AG04449 (cell line): ENCODE measurements at places on chromosomes 12 and 14.

GRCh38 chr12:73274976-73275375, 1002.8 kb downstream of the TRHDE start:
- no peak for DNase-seq

- no peak for DNase-seq
Measured at GRCh38 chr14:29749829-29750228, 177.8 kb downstream of the PRKD1 start.

DNA sequence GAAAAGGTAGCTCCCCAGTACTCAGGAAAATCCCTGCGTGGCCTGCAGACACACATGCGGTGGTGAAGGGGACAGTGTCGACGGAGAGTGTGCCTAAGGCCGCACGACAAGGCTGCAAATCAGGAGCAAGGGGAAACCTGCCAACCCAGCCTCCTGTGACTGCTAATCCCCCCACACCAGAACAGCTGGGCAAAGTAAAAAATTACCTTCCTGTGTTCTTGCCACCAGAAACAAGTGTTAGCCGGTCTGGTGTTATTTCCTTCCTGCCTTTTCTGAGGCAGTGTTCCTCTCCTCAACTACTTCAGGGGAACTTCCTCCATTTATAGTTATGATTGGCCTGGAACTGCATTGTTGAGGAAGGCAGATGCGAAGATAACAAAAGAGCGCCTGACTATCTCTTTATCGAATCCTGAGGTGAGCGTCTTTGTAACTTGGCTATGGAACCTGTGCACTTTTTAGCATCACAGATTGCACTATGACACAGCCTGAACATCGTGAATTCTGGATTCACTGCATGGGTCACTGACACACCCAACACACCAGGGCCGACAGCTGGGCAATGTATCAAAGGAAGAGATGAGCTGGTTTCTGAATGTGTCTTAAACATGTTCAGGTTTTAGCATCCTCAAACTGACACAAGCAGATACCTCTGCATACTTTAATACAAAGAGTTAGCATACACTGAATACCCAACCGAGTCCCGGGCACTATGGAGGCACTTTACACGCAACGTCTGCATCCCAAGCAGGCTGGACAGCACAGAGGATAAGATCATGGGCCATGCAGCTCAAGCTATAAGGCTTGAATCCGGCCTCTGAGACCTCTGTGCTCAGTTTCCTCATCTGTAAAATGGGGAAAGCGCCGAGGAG, 28.9 kb downstream of the SLC15A4 start:
- DNase-seq: no peak

DNA sequence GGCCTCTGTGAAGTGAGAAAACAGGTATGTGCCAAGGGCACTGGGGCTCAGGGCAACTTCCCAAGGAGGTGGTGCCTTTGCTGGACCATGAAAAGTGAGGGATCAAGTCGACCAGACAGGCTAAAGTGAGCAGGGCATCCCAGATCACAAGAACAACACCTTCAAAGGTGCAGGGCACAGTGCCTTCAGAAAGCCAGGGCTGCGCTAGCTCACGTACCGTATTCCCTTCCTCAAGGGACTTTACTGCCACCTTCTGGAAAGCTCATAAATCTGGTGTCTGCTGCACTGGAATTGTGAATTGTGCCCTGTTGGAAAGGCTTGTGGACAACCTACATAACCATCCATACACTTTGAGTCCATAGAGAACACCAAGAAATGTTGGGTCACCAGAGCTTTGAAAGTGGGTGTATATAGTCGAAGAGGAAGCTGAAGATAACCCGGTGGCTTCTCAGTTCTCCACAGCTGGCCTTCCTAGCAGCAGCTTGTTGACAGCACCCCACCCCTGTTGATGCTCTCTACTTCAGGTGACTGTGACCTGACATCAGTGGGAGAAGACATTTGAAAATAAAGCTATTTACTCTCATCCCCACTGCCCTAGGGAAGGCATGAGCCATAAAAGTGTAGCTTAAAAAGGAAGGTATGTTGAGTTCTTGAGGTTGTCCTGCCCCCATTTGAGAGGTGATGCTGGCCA, 24.5 kb downstream of the FIGNL2 start:
- DNase-seq: peak; percentile 24

- no peak for DNase-seq
Measured at GRCh38 chr14:81342850-81343580, 57.1 kb downstream of the STON2 start.

DNA sequence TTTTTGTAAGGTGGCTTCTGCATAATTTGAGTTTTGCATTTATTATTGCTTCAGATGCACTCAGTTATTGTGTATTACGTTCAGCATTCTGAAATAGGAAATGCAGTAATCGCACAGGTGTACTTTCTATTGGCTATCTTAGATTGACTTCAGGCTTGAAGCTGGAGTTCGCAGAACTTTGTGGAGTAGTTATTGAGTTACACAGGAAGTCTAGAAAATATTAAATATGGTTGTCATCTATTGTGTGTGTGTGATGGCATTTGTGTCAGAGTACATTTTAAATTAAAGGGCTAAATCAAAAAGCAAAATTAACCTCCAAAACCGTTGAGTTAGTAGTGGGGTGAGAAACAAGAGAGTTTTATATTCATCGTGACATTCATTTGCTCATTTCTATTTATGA, 2.7 kb downstream of the ARID2 start:
- DNase-seq: no peak

- DNase-seq: no peak
Measured at GRCh38 chr14:84806622-84807021, 723.3 kb upstream of the FLRT2 start.

- DNase-seq: no peak
Measured at GRCh38 chr14:35140718-35141581, 18.6 kb downstream of the PRORP start.
